Activated T-helper 1 cell treated with anti-CD3 and anti-CD28 coated beads, Interleukin-12 subunit alpha, Interleukin-12 subunit beta, Interleukin-2, Interleukin-4 antibody, amounts not matched to agents 30 ng/mL and 10 ng/mL and 1 ng/mL, durations not matched to agents 14 hours and 24 hours and 36 hours (primary cell): ENCODE measurements at places on chromosomes 16 and 17.

DNA sequence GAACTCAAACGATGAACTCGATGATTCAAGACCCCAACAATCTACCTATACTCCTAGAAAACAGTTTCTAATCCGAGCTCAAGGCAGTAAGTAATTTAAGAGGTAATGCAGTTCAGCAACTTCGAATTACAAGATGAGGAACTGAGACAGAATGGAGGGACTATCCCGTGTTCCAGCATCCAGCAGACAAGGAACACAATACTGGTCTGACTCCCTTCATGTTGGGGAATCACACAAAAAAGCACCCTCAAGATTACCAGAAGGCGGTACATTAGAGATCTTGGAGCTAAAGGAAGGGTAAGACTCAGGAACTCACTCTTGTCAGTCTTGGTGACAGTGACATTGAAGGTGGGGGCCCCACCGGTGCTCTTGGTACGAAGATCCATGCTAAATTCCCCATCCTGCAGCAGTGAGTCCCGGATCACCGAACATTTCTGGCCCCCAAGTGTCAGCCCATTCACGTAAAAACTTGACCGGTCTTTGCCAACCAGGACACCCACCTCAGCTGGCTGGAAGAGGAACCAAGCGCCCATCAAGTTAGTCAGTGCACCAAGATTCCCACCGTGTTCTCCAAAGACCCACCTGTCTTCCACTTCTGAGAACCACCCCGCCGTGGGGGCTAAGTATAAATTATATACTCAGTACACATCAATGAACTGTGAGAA lies 1.9 kb downstream of the PFN1 start:
- H3K36me3 ChIP-seq, result peaks cover 53% of the 10 kb centered on the region
- H3K27ac ChIP-seq, result peak overlapping the region; percentile 94
- H3K4me1 ChIP-seq, result peaks cover 70% of the 10 kb centered on the region
- H3K4me3 ChIP-seq, result peak overlapping the region; percentile 100
- peaks cover 2% of the 10 kb centered on the region for H3K27me3 ChIP-seq

DNA sequence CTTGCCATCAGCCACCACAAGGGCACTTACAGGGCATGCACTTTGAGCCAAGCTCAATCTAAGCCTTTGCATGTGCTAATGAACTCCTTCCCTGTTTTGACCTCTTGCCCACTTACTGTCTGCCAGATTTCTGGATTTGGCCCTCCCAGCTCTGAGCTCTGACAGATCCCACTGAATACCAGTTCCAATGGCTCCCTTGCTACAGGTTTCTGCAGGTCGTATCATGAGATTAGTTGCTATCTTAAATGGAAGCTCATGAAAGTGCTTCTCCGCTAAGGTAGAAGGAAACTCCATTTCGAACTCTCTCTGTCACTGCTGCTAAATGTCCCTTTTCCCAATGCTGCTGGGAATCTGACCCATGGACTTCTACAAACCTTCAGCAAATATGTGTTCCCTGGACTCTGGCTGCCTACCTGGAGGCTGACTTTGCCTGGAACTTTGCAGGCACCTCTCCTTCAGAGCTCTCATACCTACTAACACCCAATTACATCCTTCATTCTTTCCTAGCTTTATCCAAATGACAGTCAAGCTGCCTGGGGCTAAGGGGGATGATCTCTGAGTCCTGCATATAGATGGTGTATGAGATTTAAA lies 23.5 kb upstream of the TOB1 start:
- H3K4me1 ChIP-seq, result peaks cover 15% of the 10 kb centered on the region
- no peak overlapping the region for H3K4me3 ChIP-seq
- H3K27me3 ChIP-seq, result peaks cover 18% of the 10 kb centered on the region
- H3K36me3 ChIP-seq, result no peaks in the 10 kb centered on the region
- DNase-seq, result no peak

GRCh38 chr16:86631444-86631843 lies 53.1 kb downstream of the FOXL1 start:
- H3K36me3 ChIP-seq, result no peaks in the 10 kb centered on the region
- DNase-seq, result no peak
- H3K27me3 ChIP-seq, result peaks cover 7% of the 10 kb centered on the region

- peak; percentile 82 for DNase-seq
- H3K4me3 ChIP-seq, result peak overlapping the region; percentile 100
- H3K4me1 ChIP-seq, result peaks cover 27% of the 10 kb centered on the region
- H3K27me3 ChIP-seq, result no peaks in the 10 kb centered on the region
- H3K27ac ChIP-seq, result peak overlapping the region; percentile 99
Observed at GRCh38 chr16:30185683-30186421, 2.5 kb downstream of the CORO1A start.
